Endothelial cell (in vitro differentiated cells): ENCODE measurements at places on chromosomes 7 and 10. TPM values are rescaled to one million over a fixed set of nuclear protein-coding genes. Genes with fewer than 3 reads are reported as not detected.

- peak; percentile 34 for DNase-seq
Measured at GRCh38 chr7:12518920-12519681, 51.4 kb upstream of the SCIN start.

DNA sequence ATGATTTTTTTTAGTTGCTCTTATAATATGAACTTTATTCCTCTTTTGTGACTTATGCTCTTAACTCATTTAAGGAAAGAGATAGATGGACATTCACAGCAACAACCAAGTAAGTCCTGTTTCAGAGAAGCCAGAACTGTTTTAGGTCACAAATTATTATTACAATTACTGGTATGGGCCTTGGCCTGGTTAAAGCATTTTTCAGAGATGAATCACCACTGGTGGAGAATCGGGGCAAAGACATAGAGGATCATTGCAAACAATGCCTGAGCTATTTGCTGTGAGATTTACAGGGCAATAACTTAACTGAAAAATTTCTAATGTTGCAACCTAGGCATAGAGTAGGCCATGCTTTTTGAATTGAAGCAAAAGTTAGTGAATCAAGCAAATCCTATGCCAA is 138.0 kb upstream of the YAE1 start:
- no peak for DNase-seq

DNA sequence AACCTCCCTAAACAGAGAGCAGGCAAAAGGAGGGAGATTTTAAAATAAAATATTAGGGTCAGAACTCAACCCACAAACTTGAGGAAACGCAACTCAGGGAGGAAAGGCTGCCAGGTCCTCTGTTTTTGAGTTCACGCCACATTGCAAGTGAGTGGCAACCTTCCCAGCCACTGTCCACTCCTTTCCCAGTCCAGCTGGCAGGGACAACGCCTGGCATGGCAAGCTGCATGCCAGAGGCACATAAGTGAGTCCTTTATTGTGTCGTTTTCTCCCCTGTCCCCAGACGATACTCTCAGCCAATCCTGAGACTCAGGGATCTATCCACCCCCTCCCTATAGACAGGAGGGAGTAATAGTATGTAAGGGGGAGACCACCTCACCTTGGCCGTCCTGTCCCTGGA is 22.4 kb downstream of the FBXW4 start:
- no peak for DNase-seq

The TBX20 gene
- total RNA-seq: 0.36 TPM

The ANKRD30A gene
- not detected for total RNA-seq
